Activated CD4-positive, alpha-beta memory T cell treated with anti-CD3 and anti-CD28 coated beads, Interleukin-2, amount 10 ng/mL, durations not matched to agents 7 days and 5 days (primary cell): ENCODE measurements at places on chromosomes 7 and 10. TPM values are rescaled to one million over a fixed set of nuclear protein-coding genes. Genes with fewer than 3 reads are reported as not detected.
A peak's percentile ranks its signal among the peaks of the same experiment; 100 is the strongest.

- DNase-seq, result no peak
- no peaks in the 10 kb centered on the region for H3K27me3 ChIP-seq
- no peaks in the 10 kb centered on the region for H3K36me3 ChIP-seq
- H3K4me3 ChIP-seq, result no peak overlapping the region
- no peaks in the 10 kb centered on the region for H3K4me1 ChIP-seq
Measured at GRCh38 chr7:101990811-101991418, 173.5 kb downstream of the CUX1 start.

DNA sequence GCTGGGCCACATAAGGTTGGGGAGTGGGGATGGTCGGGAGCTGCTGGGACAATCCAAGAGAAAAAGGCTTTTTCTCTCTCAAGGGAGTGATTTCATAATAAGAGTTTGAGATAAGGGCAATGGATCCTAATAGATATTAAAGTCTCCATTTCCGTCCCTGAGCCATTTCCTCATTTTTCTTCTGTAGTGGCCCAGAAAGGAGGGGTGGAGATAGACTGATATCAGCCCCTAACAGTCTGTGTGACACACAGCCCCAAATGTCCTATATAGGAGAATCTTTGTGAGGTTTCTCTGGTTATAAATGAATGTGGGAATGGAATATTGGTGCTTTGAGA is 35.2 kb downstream of the PRSS2 start:
- H3K4me1 ChIP-seq, result peaks cover 95% of the 10 kb centered on the region
- peak overlapping the region; percentile 89 for H3K27ac ChIP-seq
- H3K36me3 ChIP-seq, result peaks cover 51% of the 10 kb centered on the region
- DNase-seq, result no peak

DNA sequence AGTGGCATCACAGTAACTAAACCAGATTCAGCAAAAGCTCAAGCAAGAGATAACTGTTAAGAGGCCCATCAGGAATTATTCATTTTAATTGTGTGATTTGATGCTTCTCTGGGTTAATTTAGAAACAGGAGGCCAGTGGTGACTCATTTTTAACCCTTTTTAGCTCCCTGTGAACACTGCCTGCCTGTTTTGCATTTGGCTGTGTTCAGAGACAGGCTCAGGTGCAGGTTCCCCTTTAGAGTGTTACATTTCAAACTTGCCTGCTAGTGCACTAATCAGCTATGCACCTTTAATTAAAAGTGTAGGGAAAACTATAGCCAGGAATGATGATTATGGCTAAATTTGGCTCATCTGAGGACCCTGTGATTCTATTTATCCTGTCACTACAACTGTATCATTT is 6.5 kb downstream of the STAMBPL1 start:
- H3K4me1 ChIP-seq, result peaks cover 76% of the 10 kb centered on the region
- H3K27me3 ChIP-seq, result no peaks in the 10 kb centered on the region
- H3K36me3 ChIP-seq, result peaks cover 62% of the 10 kb centered on the region
- no peak for DNase-seq
- H3K4me3 ChIP-seq, result no peak overlapping the region

DNA sequence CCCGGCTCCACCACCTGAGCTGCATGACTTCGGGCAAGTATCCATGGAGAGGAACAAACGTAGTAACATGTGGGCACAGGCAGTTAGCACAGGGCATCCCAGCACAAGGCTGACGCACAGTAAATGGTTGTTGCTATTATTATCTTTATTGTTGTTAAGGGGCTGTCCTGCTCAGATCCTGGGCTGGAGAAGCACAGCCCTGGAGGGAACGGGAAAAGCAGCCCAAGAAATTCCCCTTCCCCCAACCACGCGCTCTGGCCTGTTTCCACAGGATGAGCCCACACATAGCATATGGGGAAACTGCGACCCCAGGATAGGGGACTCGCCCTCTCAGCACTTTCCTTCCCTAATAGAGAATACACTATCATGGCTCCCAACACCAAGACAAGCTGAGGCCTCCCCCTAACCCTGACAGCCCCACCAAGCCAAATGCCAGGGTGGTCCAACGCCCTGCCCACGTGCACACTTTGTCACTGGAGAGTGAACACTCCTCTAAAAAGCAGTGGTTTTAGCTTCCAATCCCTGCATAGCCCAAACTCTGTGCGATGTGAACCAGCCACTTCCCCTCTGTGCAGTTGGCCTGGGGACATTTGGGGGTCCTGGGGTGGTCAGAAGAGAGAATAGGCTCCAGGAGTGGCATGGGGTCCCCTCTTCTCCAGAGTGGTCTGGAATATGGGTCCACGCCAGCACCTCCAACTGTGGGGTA is 11.0 kb downstream of the PSD start:
- DNase-seq, result no peak
- H3K4me3 ChIP-seq, result no peak overlapping the region
- H3K36me3 ChIP-seq, result peaks cover 5% of the 10 kb centered on the region

DNA sequence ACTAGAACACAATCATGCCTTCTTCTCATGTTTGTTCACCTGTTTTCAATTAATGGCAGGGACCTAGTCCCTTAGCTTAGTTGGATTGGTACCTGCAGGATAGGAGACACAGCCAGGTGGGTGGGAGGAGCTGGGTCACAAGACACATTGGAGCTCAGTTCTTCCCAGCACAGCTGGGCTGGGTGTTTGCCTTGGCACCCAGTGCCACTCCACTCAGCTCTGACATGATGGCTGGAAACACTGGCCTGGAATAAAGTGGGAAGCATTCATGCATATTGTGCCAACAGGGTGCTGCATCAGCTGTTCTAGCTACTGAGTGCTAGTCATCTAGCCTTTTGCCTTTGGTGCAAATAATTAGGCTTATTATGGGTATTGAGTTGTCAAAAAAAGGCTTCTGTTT is 226.1 kb downstream of the PTEN start:
- peaks cover 26% of the 10 kb centered on the region for H3K27me3 ChIP-seq
- DNase-seq, result no peak
- peaks cover 14% of the 10 kb centered on the region for H3K36me3 ChIP-seq
- peaks cover 38% of the 10 kb centered on the region for H3K4me1 ChIP-seq

CYP2C9 gene
- not detected for total RNA-seq

GRCh38 chr7:33193308-33193864 is 64.0 kb downstream of the BBS9 start:
- H3K4me3 ChIP-seq, result no peak overlapping the region
- no peaks in the 10 kb centered on the region for H3K27me3 ChIP-seq

DNA sequence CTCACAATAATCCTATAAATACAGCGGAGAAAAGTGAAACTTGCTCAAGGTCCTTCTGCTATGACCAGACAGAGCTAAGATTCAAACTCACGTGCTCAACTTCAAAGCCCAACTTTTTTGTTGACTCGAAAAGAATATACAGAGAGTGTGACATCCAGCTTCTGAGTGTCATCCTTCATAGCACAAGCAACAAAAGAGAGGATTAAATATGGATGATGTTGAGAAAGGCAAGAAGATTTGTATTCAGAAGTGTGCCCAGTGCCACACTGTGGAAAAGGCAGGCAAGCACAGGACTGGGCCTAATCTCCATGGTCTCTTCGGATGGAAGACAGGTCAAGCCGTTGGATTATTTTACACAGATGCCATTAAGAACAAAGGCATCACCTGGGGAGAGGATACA is 2.1 kb upstream of the FAM3C start:
- no peak for DNase-seq
- no peaks in the 10 kb centered on the region for H3K27me3 ChIP-seq
- H3K27ac ChIP-seq, result no peak overlapping the region
- no peak overlapping the region for H3K4me3 ChIP-seq
- H3K36me3 ChIP-seq, result peaks cover 9% of the 10 kb centered on the region

GRCh38 chr10:17062009-17062408 is 67.6 kb downstream of the CUBN start:
- DNase-seq, result no peak
- peaks cover 6% of the 10 kb centered on the region for H3K4me1 ChIP-seq
- H3K4me3 ChIP-seq, result no peak overlapping the region
- no peaks in the 10 kb centered on the region for H3K36me3 ChIP-seq
- no peak overlapping the region for H3K27ac ChIP-seq

DNA sequence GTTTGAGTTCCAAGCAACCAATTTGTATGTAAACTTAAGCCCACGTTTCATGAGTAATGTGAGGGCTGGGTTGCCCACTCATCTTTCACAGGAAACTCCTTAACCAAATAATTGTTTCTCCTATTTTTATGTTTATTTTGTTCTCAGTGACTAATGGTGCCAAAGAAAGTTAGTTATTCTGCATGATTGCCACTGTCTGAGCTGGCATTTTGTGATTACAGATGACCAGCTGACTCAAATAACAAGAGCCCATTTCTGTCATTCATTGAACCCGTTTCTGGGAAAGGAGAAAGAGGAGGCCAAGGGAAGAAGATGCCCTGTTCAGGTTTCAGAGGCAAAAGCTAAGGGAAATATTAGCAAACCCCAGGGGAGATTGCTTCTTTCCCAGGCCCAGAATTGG is 186.9 kb upstream of the MYO3A start:
- no peaks in the 10 kb centered on the region for H3K27me3 ChIP-seq
- no peak overlapping the region for H3K27ac ChIP-seq
- H3K36me3 ChIP-seq, result no peaks in the 10 kb centered on the region
